AG09309 (cell line): ENCODE measurements at places on chromosomes 1 and 21.

GRCh38 chr1:15974855-15975254 is 1.0 kb downstream of the ZBTB17 start:
- no peak for DNase-seq

GRCh38 chr21:34054259-34054658 is 19.1 kb upstream of the MRPS6 start:
- DNase-seq: no peak

- DNase-seq: no peak
Observed at GRCh38 chr1:47323599-47324031, 9.7 kb upstream of the STIL start.

GRCh38 chr21:41678016-41678923 is 88.6 kb downstream of the RIPK4 start:
- DNase-seq: no peak

- peak; percentile 47 for DNase-seq
Observed at GRCh38 chr1:198121056-198121826, 35.6 kb upstream of the NEK7 start.

- DNase-seq: no peak
Observed at GRCh38 chr1:17831597-17831996, 76.5 kb downstream of the ACTL8 start.

DNA sequence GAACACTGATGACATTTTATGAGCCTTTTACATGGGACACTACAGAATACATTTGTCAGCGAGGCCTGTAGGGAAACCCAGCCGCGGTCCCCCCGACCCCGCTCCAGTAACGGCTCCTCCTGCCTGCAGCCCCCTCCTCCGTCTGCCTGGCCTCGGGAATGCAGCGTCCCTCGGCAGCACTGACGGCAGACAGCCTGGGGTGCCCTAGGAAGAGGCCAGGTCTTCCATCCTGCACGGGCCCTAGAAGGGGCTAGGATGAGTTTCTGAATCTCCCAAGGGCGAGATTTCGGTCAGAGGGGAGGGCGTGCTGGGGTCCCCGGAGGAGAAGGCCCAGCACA is 8.4 kb downstream of the SAMD11 start:
- DNase-seq: no peak

GRCh38 chr1:212490276-212490675 is 57.6 kb downstream of the NENF start:
- no peak for DNase-seq

DNA sequence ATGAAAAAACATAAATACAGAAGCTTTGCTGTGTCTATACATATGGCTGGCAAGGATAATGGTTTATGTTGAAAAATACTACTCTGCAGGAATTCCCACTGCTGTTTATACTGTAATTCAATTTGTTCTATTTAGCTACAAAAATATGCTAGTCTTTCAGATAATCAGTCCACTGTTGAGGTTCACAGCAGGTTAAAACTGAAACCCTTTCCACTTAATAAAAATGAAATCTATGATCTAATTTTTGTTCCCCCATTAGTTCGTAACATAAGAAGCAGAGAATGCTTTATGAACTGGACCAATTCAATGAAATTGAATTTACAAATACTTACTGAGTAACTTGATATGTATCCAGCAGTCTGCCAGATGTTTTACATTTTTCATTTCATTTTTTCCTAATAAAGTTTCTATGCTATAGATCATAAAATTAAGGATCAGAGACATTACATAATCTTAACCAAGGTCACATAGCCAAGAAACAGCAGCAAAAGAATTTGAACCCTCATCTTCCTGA is 360.1 kb upstream of the BEND5 start:
- no peak for DNase-seq
